ENCODE measurements at places on chromosomes 2 and 18.

DNA sequence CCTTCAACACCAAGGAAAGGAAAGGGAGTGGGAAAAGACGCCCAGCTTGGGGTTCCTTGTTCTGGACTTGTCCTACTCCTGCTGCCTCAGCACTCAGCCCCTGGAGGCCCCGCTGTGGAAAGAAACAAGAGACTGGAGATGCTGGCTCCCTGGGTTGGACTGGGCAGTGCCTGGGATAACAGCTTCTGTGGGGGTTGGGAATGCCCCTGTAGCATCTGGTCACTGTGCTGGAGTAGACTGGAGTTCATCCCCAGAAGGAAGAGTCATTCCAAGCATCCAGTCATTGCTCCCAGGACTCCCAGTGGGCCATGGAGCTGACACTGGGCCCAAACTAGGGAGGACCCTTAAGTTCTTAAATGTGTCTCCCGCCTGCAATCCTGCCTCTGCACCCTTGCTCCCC is 129.3 kb upstream of the HAAO start:
- no peak for DNase-seq

- DNase-seq: peak; percentile 36
Observed at GRCh38 chr2:176817061-176817565, 395.5 kb upstream of the HNRNPA3 start.

DNA sequence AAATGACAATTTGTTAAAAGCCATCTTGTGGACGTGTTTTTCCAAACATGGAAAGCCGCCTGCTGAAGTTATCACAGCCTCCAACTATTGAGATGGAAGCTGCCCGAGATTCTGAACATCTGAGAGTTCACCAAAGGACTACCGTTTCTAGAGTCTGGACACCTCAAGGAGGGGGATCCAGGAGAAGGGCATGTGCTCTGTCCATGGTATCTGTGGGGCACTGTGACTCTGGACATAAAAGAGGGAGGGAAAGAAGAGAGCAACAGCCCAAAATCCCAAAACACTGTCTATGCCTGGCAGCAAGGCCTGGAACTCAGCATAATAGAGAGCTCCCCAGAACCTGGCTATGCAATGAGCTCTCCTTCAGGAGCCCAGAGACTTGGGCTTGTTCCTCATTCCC is 319.9 kb downstream of the EN1 start:
- no peak for DNase-seq

- no peak for DNase-seq
Observed at GRCh38 chr2:109663721-109664120, 49.6 kb downstream of the SOWAHC start.

DNA sequence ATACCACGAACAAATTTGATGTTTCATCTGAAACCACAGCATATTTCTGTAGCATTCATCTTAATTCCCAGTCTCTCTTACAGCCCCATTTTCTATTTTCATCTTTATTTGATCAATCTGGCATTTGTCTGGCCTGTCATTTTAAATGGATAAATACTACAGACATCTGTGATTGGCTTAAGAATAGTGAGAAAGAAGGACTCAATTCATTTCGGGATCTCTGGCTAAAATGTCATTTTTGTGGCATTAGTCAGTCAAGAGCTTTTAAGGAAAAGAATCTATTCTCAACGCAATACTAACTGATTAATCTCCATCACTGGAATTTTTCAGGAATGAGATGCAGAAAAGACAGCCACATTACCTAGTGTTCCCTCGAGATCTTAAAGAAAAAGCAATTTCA is 585.9 kb downstream of the IRS1 start:
- no peak for DNase-seq

DNA sequence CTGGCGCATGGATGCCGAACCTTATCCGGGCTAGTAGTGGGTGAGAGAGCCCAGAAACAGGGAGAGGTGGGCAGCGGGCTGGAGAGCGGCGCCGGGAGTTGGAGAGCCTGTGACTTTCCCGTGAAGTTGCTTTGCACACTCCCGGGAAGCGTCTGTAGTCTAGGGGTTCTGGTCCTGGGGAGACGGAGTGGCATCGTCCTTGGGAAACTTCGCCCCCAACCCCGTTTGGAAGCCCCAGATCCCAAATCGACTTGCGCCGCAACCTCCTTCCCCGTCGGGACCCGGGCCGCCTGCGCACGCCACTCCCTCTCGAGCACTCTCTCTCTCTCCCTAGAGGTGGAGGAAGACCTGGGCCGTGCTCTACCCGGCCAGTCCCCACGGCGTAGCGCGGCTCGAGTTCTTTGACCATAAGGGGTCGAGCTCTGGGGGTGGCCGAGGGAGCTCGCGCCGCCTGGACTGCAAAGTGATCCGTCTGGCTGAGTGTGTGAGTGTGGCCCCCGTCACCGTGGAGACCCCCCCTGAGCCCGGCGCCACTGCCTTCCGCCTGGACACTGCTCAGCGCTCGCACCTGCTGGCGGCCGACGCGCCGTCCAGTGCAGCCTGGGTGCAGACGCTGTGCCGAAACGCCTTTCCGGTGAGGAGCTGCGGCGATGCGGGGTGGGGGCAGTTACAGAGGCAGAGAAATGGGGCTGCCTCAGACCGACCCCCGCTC is 456 bp downstream of the DOK1 start:
- no peak for DNase-seq

DNA sequence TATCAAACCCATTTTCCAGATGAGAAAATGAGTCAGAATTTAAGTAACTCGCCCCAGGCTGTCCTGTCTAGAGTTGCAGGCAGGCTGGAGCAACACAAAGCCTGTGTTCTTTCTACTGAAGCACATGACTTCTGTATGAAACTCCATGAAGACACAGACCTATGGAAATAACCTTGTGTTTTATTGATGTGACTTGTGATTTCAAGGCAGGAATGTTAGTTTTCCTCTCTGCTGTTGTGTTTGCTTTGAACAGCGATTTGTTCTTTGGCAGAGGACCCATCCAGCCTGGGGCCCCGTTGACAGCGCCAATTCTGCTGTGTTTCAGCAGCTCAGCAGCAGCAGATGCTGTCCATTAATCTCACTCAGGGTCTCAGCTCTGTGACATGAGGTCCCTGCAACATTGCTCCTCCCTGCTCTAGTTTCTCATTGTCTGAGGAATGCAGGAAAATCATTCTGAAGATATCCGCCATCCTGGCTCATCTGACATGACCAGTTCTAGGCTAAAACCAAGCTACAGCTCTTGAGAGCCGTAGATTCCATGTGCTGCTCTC is 344.3 kb upstream of the RAB12 start:
- DNase-seq: no peak

GRCh38 chr18:49052891-49053644 is 102.3 kb upstream of the SMAD7 start:
- no peak for DNase-seq

- no peak for DNase-seq
Observed at GRCh38 chr18:34841891-34842290, 131.8 kb downstream of the DTNA start.

DNA sequence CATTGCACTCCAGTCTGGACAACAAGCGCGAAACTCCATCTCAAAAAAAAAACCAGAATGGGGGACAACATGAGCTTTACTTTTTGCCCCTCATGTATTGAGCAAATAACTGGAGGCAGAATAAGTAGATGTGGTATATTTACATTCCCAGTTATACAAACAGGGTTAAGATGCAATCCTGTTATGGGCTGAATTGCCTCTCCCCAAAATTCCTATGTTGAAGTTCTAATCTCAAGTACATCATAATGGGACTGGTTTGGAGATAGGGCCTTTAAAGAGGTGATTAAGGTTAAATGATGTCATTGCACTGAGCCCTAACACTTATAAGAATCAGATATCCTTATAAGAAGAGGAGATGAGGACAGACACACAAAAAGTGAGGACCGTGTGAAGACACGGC is 319.8 kb upstream of the KLHL29 start:
- no peak for DNase-seq

Measured in NCI-H1436 (cell line).